AG04449 (cell line): ENCODE measurements at places on chromosomes 6 and 20.

DNA sequence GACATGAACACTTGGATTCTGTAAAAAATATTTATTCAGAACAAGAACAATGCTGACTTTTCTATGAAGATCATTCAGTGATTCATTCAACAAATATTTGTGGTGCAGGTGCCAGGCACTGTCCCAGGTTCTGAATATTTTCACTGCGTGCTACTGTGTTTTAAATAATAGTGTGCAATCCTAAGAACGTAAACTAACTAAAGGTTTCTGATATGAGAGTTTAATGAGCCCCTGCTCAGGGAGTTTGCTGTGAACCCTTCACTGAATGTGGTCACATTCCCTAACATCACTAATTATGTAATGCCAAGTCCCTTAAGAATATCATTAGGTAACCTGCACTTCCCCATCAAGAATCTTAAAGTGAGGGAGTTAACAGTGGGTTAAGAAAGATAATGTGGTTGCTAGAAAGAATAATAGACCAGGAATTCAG is 1.7 kb upstream of the TMEM170B start:
- DNase-seq = no peak

- DNase-seq = no peak
Observed at GRCh38 chr20:62688855-62689460, 19.7 kb upstream of the NTSR1 start.

GRCh38 chr6:9623985-9624384 is 790.9 kb downstream of the TFAP2A start:
- no peak for DNase-seq

GRCh38 chr6:165653196-165653595 is 9.8 kb downstream of the PDE10A start:
- DNase-seq = no peak

GRCh38 chr20:5806457-5807263 is 56.5 kb downstream of the SHLD1 start:
- no peak for DNase-seq

- no peak for DNase-seq
Observed at GRCh38 chr20:25006431-25007167, 14.0 kb upstream of the APMAP start.

DNA sequence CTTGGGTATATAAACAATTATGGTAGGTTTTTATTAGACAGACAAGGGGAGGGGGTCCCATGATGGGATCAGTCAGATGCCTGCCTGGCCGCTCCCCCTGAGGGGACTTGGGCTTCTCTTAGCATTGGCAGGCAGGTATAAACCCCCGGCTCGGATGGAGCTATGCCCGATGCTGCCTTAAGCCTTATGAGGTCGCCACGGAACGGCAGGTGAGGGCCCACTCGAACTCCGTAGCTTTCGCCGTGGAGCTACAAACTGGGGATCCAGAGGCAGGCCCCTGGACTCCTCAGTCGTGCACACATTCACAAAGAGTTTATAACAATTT is 148.8 kb downstream of the TRIM27 start:
- DNase-seq = no peak

DNA sequence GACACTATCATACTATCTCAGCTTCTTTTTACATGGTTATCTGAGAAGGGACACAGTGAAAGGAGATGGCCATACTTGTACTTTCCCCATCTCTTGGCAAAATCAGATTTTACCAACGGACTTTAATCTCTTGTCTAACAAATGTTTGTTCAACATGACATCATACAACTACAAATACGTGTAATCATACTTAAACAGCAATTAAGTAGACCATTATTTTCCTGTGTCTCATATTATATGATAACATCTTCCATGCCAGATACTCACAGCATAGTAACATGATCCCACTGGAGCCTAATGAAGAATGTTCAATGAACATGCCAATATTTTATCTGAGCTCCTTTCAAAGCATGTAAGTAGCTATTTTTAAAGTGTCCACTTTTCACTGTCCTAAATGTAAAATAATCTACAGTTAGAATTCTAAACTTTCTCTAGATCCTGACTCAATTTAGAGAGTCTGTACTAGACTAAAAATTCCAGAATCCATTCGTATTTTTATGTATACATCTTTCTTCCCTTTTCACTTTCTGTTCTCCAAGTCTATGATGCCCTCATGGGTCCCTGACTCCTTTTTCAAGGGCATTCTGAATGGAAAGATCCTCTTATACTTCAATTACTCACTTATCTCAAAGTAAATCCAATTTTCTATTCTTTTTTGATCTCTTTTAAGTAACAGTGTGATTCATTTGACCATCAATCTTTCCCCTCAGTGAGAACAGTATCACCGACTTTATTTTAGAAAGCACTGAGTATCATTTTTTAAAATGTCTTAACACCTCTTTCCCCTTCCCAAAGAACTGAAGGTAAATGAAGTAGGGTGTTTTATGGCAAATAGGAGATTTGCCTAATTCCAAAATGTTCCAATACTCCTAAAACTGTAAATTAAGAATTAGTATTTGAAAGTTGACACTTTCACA is 133.5 kb downstream of the CDK19 start:
- no peak for DNase-seq

DNA sequence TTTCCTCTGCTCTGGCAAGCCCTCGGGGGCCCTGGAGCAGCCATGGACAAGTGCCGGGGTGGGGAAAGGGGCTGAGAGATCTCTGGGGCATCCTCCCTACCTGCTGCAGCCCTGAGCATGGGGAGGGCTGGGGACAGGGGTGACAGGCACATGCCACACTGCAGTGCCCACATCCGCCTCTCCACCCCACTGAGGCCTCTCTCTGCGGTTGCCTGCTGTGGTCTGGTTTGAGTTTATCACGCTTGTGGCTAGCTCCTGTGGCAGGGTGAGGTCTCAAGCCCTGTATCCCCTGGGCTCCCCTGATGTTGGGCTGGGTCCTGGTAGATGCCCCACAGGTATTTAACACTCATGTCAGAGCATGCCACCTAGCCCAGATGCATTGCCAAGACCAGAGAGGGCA is 52.9 kb upstream of the MLN start:
- DNase-seq = no peak

DNA sequence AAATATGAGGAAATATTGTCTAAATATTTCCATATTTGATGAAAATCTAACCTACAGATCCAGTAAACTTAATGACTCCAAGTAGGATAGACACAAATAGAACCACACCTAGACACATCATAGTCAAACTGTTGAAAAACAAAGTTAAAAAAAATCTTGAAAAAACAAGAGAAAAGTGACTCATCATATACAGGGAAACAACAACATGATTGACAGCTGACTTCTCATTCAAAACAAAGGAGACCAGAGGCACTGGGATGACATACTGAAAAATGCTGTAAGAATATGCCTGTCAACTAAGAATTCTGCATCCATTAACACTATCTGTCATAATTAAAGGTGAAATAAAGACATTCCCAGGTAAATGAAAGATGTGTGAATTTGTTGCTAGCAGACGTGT is 38.8 kb downstream of the BMP2 start:
- DNase-seq = no peak

DNA sequence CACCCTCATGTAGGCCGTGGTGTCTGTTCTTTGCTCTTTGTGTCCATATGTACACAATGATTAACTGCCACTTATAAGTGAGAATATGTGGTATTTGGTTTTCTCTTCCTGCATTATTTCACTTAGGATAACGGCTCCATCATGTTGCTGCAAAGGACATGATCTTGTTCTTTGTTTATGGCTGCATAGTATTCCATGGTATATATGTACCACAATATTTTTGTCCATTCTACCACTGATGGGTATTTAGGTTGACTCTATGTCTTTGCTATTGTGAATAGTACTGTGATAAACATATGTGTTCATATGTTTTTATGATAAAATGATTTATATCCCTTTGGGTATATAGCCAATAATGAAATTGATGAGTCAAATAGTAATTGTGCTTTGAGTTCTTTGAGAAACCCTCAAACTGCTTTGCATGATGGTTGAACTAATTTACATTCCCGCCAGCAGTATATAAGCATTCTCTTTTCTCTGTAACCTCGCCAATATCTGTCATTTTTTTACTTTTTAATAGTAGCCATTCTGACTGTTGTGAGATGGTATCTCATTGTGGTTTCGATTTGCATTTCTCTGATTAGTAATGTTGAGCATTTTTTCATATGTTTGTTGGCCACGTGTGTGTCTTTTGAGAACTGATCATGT is 174.4 kb upstream of the NT5E start:
- DNase-seq = no peak

DNA sequence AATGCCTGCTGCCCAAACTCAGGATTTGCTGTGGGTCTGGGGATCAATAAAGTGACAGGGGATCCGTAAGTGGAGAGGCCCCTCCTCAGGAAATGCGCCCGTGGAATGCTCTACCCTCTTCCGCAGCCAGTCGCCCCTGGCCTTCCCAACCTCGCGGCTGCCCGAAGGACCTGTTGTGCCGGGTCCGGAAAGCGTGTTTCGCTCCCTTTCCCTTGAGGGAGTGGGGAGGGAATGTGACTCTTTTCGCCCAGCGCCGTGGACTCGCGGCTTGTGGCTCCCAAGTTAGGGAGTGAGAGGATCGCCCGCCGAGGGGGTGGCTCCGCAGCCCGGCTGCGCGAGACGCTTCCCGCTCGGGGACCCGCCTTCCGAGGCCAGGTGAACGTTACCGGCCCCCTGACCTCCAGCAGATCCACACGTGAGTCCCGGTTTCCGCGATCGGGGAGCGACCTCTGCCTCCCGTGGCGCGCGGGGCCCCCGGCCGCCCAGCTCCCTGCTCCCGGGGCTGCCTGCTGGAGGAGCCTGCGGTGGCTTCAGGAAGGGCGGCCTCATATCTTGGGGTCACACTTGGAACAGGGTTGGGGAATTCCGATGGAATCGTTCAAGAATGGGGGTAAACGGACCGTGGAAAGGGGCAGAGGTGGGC is 666 bp downstream of the TPD52L1 start:
- no peak for DNase-seq

DNA sequence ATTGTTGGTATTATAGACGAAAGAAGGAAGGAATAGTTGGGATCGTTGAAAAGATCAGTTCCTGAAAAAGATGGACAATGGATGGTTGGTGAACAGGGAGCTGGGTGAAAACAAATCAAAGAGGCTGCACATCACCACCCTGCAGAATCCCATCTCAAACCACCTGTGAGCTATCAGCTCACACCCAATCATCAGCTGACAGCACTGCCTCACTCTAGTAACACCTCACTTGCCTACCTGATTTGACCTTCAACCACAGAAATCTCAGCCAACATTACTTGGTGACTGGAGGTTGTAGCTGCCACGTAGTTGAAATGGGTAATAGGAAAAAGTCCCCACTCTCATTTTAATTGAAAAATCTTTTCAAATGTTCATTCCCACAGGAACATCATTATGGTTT is 101.8 kb upstream of the DST start:
- no peak for DNase-seq

- no peak for DNase-seq
Observed at GRCh38 chr20:40497899-40498691, 190.9 kb downstream of the MAFB start.

- no peak for DNase-seq
Observed at GRCh38 chr20:61757-62156, 25.7 kb upstream of the DEFB125 start.

DNA sequence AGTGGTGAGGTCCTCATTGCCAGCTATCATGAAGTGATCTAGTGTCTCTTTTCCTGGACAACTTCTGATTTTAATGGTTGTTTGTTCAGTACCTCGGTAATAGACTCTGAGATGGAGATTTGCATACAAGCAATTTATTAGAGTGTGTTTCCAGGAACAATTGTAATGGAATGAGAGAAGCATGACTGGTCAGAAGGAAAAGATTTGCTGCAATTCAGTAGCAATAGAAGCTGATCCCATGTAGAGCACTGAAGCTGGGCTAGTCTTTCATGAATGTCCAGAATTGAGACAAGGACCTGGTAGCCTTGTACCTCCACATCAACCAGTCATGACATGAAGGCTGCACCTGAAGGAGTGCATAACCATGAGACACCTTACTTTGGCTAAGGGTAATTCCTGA is 526.5 kb downstream of the NKAIN2 start:
- DNase-seq = no peak

- no peak for DNase-seq
Observed at GRCh38 chr6:7776509-7776908, 50.6 kb downstream of the BMP6 start.

GRCh38 chr6:40054602-40055001 is 120.3 kb upstream of the MOCS1 start:
- DNase-seq = no peak

GRCh38 chr6:167308207-167308606 is 16.7 kb upstream of the TTLL2 start:
- DNase-seq = no peak

DNA sequence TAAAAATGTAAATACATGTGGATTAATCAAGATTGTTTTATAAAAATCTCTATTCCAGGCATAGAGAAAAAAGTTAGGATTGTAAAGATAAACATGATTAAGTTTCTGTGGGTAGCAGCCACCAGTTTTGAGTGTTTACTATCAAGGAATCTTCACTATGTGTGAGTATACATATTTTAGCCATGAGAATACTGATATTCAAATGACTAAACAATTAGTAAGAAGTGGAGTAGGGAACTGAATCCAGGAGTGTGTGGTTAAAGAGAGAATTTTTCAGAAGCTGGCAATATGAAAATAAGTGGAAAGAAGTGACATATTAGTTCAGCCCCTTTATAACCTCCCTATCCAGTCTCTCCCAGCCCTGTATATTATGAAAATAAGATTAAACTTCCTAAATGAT is 10.3 kb downstream of the ELOVL2 start:
- peak; percentile 47 for DNase-seq

GRCh38 chr20:11376998-11377397 is 540.7 kb upstream of the BTBD3 start:
- no peak for DNase-seq

DNA sequence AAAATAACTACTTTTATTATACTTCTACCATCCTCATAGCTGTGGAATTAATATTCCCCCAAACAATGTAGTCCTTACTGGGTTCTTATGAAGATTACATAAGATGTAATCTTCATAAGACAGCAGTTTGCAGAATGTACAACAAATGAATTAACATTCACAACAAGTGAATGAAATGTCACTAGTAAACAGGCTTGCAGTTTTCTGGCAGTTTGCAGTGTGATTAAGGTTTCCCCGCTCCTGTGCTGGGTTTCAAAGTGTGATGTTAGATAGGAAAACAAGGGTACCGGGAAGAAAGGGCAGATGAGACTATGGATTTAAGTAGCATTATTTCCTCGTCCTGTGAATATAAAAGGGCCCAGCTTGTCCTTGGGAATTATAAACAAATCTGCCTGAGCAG is 22.5 kb downstream of the ARFGEF3 start:
- DNase-seq = no peak

GRCh38 chr6:112437058-112437457 is 89.9 kb downstream of the RFPL4B start:
- no peak for DNase-seq
